Natural killer cell treated with Interleukin-12 subunit alpha and Interleukin-12 subunit beta and Interleukin-15 and Interleukin-18, amount 100 ng/mL, for 72 hours (primary cell): ENCODE measurements at places on chromosomes 4 and X. TPM values are rescaled to one million over a fixed set of nuclear protein-coding genes. Genes with fewer than 3 reads are reported as not detected.

GRCh38 chr4:173469622-173470021 lies 60.4 kb downstream of the HAND2 start:
- no peaks in the 10 kb centered on the region for H3K27me3 ChIP-seq
- H3K4me1 ChIP-seq: no peaks in the 10 kb centered on the region
- no peak overlapping the region for H3K4me3 ChIP-seq
- H3K36me3 ChIP-seq: no peaks in the 10 kb centered on the region

DNA sequence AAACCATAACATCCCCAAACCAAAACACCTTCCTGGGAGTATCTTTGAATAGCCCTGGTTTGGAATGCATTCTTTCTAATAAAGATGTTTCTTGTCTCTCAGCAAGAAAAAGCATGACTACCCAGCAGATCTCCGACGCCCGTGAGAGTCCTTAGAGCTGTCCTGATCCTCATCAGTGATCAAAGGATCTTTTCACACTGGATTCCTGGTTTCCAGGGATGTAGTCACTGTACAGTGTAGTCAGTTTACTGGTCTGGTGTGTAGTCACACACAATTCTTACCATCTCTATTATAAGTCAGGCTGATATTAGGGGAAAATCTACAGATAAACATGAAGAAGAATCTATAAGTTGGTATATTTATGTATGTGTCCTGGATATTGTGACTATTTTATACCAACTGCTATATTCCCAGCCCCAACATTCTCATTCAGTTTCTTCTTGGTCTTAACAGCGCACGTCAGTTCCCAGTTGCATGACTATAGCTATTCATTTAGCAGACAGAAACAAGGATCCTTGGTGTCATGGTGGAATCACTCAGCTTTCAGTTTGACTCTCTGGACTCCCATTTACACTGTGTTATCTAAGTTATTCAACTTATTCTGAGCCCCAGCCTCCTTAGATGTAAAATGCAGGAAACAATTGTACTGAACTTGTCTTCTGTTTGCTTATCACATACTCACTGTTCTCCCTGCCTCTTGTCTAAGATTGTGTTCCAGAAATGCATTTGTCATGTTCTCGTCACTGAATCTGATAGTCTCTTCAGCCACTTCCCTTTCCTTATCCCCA lies 68.3 kb downstream of the SLIT2 start:
- no peaks in the 10 kb centered on the region for H3K4me1 ChIP-seq
- H3K27ac ChIP-seq: no peak overlapping the region
- no peak for DNase-seq
- H3K4me3 ChIP-seq: no peak overlapping the region

Gene DCAF8L2
- not detected for total RNA-seq

DNA sequence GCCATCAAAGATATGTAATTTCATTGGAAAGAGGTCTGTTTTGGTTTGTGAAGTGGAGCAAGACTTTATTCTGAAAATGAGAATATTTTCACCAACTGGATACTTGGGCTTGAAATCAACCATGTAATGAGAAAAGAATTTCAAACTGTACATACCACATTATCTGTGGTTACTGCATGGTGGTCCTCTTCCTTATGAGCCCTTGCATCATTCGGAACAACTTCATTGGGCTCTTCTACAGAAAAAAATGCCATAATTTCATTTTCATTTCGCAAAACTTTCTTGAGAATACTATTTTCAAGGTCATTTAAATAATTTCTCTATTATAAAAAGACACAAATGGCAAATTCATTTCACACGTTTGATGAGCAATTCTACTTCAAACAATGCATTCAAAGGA lies 148.6 kb upstream of the RPS6KA6 start:
- no peak for DNase-seq
- peaks cover 4% of the 10 kb centered on the region for H3K27me3 ChIP-seq
- no peak overlapping the region for H3K4me3 ChIP-seq
- H3K27ac ChIP-seq: no peak overlapping the region
- H3K4me1 ChIP-seq: no peaks in the 10 kb centered on the region

DNA sequence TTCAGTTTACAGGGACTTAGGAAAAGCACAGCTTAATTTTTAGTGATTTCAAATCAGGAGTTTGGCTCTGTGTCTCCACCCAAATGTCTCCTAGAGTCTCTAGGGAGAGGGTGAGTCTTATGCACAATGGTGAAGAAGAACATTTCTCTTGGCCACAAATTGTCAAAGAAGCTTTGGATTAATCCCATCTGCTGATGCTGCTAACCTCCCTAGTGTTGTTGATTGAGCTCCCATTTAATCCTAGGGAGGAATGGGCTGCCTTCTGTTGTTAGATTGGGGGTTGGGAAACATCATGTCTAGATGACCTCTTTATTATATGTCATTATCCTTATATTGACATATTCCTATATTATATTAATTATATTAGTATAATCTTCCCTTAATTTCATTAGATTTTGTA lies 50.0 kb upstream of the PASD1 start:
- H3K27me3 ChIP-seq: peaks cover 11% of the 10 kb centered on the region
- no peak overlapping the region for H3K4me3 ChIP-seq
- H3K36me3 ChIP-seq: no peaks in the 10 kb centered on the region
- H3K4me1 ChIP-seq: no peaks in the 10 kb centered on the region
- no peak for DNase-seq
- H3K27ac ChIP-seq: no peak overlapping the region

DNA sequence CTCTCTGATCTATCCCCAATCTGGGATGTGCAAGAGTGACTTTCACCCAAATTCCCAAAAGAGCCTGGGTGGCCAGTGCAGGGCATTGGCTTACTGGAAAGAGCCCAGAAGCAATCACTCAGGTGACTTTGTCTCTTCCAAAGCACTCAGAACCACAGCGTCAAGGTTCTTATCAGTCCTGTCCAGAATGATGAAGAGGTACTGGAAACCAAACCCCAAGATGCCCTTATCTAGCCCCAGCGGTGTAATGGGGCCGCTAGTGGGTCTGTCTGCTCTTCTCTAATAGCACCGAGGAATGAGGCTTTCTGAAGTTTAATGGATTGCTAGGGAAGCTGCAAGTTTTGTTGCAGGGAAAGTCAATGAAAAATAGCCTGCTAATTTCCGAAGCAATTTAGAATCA lies 21.6 kb downstream of the CLNK start:
- no peaks in the 10 kb centered on the region for H3K36me3 ChIP-seq
- no peak overlapping the region for H3K27ac ChIP-seq
- no peak for DNase-seq
- no peak overlapping the region for H3K4me3 ChIP-seq

DNA sequence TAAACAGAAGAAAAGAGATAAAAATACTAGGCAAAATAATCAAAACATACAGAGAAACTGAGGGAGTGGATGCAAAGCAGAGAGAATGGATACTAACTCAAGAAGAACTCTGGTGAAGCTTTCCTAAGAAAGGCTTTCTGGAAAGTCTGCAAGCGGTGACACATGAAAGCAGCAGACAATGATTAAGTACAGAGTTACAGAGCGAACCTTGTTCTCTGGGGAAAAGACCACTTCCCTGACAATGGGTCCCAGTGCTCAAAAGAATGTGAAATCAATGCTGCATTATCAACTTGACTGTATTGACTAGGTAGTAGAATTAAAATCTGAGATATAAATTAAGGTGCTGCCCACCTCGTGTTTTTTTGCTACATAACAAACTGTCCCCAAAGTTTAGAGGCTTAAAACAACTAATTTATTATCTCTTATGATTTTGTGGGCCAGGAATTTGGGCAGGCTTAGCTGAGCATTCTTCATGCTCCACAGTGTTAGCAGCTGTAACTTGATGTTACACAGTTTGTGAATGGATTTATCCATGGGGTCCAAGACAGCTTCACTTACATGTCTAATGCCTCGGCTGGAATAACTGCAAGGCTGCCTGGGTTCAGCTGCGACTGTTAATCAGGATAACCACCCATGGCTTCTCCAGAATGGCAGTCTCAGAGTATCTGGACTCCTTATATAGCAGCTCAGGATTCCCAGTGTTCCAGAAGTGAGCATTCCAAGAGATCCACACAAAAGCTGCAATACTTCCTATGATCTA lies 106.9 kb upstream of the INPP4B start:
- no peak overlapping the region for H3K27ac ChIP-seq
- H3K4me3 ChIP-seq: no peak overlapping the region
- no peaks in the 10 kb centered on the region for H3K27me3 ChIP-seq

GRCh38 chr4:168143601-168144000 lies 51.3 kb downstream of the ANXA10 start:
- no peak overlapping the region for H3K27ac ChIP-seq
- DNase-seq: no peak
- peaks cover 7% of the 10 kb centered on the region for H3K27me3 ChIP-seq
- H3K4me1 ChIP-seq: no peaks in the 10 kb centered on the region
- H3K4me3 ChIP-seq: no peak overlapping the region

Gene LONRF3
- total RNA-seq: 5.8 TPM

GRCh38 chr4:159205466-159205865 lies 102.6 kb downstream of the RAPGEF2 start:
- H3K36me3 ChIP-seq: peaks cover 10% of the 10 kb centered on the region
- H3K27me3 ChIP-seq: no peaks in the 10 kb centered on the region
- peak overlapping the region; percentile 100 for H3K27ac ChIP-seq
- no peak for DNase-seq

- H3K27ac ChIP-seq: no peak within 1 kb of the TSS
- peaks cover 27% of the 10 kb centered on the region for H3K27me3 ChIP-seq
- H3K36me3 ChIP-seq: no peaks in the 10 kb centered on the region
Observed at GRCh38 chr4:74364652-74365491, at the start of gene EREG. Gene EREG, plus strand, starts transcription at chr4:74365145. Its CDS starts 164 bp downstream, at chr4:74365309.

DNA sequence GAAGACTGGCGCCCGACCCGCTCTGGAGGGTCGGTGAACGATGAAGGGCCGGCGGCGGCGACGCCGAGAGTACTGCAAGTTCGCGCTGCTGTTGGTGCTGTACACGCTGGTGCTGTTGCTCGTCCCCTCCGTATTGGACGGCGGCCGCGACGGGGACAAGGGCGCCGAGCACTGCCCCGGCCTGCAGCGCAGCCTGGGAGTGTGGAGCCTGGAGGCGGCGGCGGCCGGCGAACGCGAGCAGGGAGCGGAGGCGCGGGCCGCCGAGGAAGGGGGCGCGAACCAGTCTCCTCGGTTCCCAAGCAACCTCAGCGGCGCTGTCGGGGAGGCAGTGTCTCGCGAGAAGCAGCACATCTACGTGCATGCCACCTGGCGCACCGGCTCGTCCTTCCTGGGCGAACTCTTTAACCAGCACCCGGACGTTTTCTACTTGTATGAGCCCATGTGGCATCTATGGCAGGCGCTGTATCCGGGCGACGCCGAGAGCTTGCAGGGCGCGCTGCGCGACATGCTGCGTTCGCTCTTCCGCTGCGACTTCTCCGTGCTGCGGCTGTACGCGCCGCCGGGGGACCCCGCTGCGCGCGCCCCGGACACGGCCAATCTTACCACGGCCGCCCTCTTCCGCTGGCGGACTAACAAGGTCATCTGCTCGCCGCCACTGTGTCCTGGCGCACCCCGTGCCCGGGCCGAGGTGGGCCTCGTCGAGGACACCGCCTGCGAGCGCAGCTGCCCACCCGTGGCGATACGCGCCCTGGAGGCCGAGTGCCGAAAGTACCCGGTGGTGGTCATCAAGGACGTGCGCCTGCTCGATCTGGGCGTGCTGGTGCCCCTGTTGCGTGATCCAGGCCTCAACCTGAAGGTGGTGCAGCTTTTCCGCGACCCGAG lies 568 bp downstream of the CHST7 start:
- peaks cover 23% of the 10 kb centered on the region for H3K4me1 ChIP-seq
- no peaks in the 10 kb centered on the region for H3K36me3 ChIP-seq
- no peak overlapping the region for H3K27ac ChIP-seq
- H3K27me3 ChIP-seq: no peaks in the 10 kb centered on the region
- H3K4me3 ChIP-seq: peak overlapping the region; percentile 63

DNA sequence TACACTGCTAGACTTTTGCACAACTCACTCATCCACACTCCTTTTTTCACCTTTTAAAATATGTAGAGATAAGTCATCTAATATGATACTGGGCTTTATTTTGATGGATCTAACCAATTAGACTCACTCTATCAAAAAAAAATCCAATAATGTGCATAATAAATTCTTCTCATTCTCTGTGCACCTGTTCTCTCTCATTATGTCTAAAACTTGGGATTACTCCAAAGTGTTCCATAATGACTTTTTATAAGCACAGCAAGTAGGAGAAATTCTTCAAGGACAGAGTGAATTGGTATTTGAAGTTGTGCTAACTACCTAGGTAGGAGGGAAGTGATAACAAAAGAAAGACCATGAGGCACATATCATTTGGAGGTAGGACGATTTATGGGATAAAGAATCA lies 1438.8 kb downstream of the PCDH7 start:
- no peaks in the 10 kb centered on the region for H3K27me3 ChIP-seq
- H3K4me3 ChIP-seq: no peak overlapping the region
- no peaks in the 10 kb centered on the region for H3K4me1 ChIP-seq
- H3K36me3 ChIP-seq: no peaks in the 10 kb centered on the region
- no peak overlapping the region for H3K27ac ChIP-seq
- DNase-seq: no peak

Gene TRIML2
- total RNA-seq: not detected

GRCh38 chr4:186024637-186025407 lies 44.1 kb upstream of the TLR3 start:
- H3K4me1 ChIP-seq: no peaks in the 10 kb centered on the region
- H3K36me3 ChIP-seq: no peaks in the 10 kb centered on the region
- H3K27ac ChIP-seq: no peak overlapping the region
- H3K27me3 ChIP-seq: peaks cover 31% of the 10 kb centered on the region
- no peak overlapping the region for H3K4me3 ChIP-seq

GRCh38 chr4:1382776-1383727 lies 23.2 kb downstream of the NKX1-1 start:
- H3K36me3 ChIP-seq: peaks cover 5% of the 10 kb centered on the region
- no peak overlapping the region for H3K27ac ChIP-seq
- H3K4me3 ChIP-seq: no peak overlapping the region
- no peaks in the 10 kb centered on the region for H3K4me1 ChIP-seq

DNA sequence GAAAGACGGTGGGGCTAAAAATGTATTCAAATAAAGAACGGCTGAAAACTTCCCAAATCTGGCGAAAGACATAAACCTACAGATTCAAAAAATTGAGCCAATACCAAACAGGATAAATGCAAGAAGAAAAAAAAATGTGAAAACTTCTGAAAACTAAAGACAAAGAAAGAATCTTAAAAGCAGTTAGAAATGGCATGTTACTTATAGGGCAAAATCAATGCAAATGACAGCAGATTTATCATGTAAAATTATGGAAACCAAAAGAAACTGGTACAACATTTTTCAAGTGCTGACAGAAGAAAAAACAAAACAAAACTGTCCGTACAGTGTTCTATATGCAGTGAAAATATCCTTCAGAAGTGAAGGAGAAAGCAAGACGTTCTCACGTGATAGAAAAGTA lies 239.0 kb downstream of the PDGFC start:
- no peak for DNase-seq
- no peaks in the 10 kb centered on the region for H3K27me3 ChIP-seq
- no peak overlapping the region for H3K27ac ChIP-seq
- peaks cover 19% of the 10 kb centered on the region for H3K36me3 ChIP-seq
- H3K4me3 ChIP-seq: no peak overlapping the region
- H3K4me1 ChIP-seq: no peaks in the 10 kb centered on the region

- H3K27me3 ChIP-seq: no peaks in the 10 kb centered on the region
- peak overlapping the region; percentile 74 for H3K4me3 ChIP-seq
- H3K4me1 ChIP-seq: peaks cover 9% of the 10 kb centered on the region
- H3K27ac ChIP-seq: no peak overlapping the region
- no peaks in the 10 kb centered on the region for H3K36me3 ChIP-seq
- DNase-seq: no peak
Observed at GRCh38 chrX:153411988-153412574, 809 bp downstream of the ZFP92 start.
